Tibial nerve (tissue), 4 donors: ENCODE measurements at places on chromosomes 7 and 10. TPM values are rescaled to one million over a fixed set of nuclear protein-coding genes. Genes with fewer than 3 reads are reported as not detected.

The JAKMIP3 gene
- 0.42 TPM for total RNA-seq

The PNLIP gene
- 2.1 TPM for total RNA-seq

The IRF5 gene
- 16.2 TPM for total RNA-seq

The MALSU1 gene
- total RNA-seq = 41.4 TPM
